ENCODE measurements at places on chromosomes 11 and 22. TPM values are rescaled to one million over a fixed set of nuclear protein-coding genes. Genes with fewer than 3 reads are reported as not detected.

Gene SELENOO
- 15.7 TPM for polyA plus RNA-seq

Gene KRTAP5-2
- polyA plus RNA-seq: 0.38 TPM

Gene SMC1B
- polyA plus RNA-seq: 0.11 TPM

Gene MAPK8IP2
- 0.51 TPM for polyA plus RNA-seq

Gene ART1
- polyA plus RNA-seq: 7.2 TPM

Gene MS4A14
- 0.48 TPM for polyA plus RNA-seq

Gene MGAT3
- polyA plus RNA-seq: 3.5 TPM

Gene FAM180B
- 2.6 TPM for polyA plus RNA-seq

Gene DBX1
- polyA plus RNA-seq: 5.3 TPM

Gene PAX6
- 0.85 TPM for polyA plus RNA-seq

Gene SAA4
- not detected for polyA plus RNA-seq

Gene REXO2
- 52.2 TPM for polyA plus RNA-seq

DNA sequence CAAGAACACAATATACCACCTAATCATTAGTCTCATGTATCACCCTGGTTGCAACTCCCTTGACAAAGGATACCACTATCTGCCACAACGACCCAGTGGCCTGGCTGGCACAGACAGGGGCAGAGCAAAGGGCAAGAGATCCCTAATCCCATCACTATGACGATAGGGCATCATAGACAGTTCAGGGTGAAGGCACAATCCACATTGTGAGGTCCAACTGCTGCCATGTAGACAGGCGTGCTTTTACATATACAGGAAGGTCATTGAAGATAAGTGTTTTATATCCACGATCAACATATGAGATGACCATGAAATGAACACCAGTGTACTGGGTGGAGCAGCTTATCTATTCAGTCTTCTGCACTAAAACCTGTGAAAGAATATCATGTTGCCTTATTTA, 94.6 kb downstream of the IGLL1 start:
- DNase-seq: no peak

- no peak for DNase-seq
Measured at GRCh38 chr11:110948112-110948511, 235.9 kb upstream of the ARHGAP20 start.

DNA sequence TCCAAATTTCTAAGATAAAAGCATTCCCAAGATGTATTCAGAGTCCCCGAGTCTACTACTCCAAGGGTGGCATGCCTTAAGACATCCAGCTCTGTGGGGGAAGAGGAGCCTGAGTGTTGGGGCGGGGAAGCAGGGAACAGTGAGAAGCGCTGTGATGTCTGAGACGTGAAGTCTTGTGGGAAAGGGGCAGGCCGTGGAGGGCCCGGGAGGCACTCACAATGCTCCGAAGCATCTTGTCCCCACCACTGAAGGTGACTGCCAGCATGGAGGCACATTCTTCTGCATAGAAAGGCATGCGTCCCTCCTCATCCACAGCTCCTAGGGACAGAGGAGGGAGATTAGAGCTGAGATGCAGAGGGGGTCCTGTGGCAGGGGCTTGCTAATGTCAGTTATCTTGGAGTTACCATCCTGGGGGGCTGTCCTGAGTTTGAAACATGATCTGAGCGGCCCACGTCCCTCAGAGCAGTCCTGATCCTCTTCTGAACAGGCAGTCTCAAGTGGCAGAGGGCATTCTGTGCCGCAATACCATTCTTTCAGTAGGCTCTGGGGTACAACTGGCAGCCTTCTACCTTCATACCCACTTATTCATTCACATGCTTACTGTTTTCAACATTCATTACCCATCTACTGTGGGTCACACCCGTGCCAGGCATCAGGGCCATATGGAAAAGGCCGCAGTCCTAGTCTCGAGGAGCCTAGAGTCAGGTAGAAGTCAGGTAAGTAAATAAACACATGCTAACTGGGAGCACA, 8.7 kb downstream of the PCSK7 start:
- no peak for DNase-seq

DNA sequence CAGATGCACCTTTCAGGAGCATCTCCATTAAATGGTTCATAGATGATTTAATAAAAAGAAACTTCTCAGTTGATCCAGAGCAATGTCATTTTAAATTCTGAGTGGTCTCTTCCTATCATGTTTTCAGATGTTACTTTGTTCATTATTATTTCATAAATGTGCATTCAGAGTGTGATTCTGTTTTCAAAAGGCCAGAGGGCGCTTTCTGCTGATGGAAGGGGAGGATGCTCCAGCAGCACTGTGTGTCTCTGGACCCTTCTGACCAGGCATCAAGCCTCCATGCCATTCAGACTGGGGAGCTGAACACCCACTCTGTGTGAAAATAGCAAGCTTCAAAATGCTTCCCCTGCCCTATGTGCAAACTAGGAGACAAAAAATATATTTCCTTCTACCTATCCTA, 23.9 kb upstream of the CRTAM start:
- DNase-seq: no peak

GRCh38 chr11:64230171-64230984, at the start of gene DNAJC4:
TSS of gene DNAJC4 (plus strand) at chr11:64230548. CDS start at chr11:64230855, 307 bp downstream.
- DNase-seq: peak; percentile 67

DNA sequence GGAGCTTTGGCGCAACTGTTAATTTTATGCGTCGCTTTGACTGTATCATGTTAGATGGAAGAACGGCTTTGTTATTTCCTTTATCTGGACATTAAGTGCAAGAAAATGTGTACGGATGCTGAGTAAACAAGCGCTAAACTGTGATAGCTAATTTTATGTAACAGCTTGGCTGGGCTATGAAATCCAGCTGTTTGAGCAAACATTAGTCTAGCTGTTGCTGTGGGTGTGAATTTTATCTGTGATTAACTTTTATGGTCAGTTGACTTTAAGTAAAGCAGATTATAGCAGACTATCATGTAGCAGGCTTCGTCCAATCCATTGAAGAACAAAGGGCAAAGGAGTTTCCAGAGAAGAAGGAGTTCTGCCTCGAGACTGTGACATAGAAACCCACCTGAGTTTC, 14.0 kb downstream of the OR8A1 start:
- DNase-seq: no peak

GRCh38 chr11:2584812-2585565, 114.8 kb downstream of the KCNQ1OT1 start:
- DNase-seq: no peak

DNA sequence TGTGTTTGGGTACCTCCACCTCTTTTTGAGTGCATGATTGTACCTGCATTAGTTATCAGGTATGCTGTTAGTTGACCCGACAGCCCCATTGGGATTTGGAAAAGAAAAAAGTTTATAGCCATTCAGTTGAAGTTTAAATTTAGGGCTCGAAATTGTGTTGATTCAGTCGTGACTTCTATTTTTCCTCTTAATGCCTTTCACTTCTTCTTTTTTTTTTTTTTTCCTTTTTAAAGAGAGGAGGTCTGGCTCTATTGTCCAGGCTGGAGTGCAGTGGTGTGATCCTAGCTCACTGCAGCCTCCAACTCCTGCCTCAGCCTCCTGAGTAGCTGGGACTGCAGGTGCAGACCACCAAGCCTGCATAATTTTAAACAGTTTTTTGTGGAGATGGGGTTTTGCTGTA, 2.3 kb downstream of the STT3A start:
- no peak for DNase-seq

- peak; percentile 16 for DNase-seq
Measured at GRCh38 chr11:30342736-30343166, 19.8 kb downstream of the ARL14EP start.

- DNase-seq: no peak
Measured at GRCh38 chr11:95108671-95109551, 19.3 kb downstream of the ENDOD1 start.

DNA sequence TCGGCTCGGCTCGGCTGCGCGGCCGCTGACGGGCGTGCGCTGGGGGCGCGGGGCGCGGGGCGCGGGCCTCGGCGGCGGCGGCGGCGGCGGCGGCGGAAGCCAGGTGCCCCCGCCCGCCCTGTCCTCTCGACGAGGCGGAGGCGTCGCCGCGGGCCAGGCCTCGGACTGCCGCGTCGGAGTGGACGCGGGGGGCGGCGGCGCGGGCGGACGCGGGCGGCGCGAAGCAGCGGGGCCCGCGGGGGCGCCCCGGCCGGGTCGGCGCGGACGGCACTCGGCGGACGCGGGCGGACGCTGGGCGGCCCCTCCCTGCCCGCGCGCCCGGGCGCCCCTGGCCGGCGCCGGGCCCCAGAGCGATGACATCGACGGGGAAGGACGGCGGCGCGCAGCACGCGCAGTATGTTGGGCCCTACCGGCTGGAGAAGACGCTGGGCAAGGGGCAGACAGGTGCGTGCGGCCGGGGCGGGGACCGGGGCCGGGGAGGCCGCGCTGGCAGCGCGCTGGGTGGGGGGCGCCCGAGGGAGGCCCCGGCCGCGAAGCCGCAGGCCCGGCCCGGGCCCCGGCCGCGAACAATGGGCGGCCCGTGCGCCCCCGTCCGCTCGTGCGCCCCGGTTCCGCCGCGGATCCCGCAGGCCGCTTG, at the start of gene BRSK2:
TSS of gene BRSK2 (plus strand) at position 3 of the 637 bp plus-strand sequence. CDS start at position 354, 351 bp downstream.
- no peak for DNase-seq

GRCh38 chr11:35011944-35012343, 95.5 kb downstream of the PDHX start:
- no peak for DNase-seq

- DNase-seq: no peak
Measured at GRCh38 chr11:58057481-58057880, 26.7 kb downstream of the OR6Q1 start.

- DNase-seq: no peak
Measured at GRCh38 chr11:26332572-26332915, 614 bp downstream of the ANO3 start.

GRCh38 chr11:95228081-95228749, 2.8 kb downstream of the SESN3 start:
- no peak for DNase-seq

GRCh38 chr11:10686311-10686710, 7.2 kb downstream of the IRAG1 start:
- DNase-seq: no peak

- DNase-seq: no peak
Measured at GRCh38 chr11:65432100-65432650, 9.6 kb downstream of the NEAT1 start.

GRCh38 chr11:25180187-25180586, 683.3 kb downstream of the LUZP2 start:
- no peak for DNase-seq

GRCh38 chr11:81036168-81036870, 1595.5 kb upstream of the TENM4 start:
- no peak for DNase-seq

DNA sequence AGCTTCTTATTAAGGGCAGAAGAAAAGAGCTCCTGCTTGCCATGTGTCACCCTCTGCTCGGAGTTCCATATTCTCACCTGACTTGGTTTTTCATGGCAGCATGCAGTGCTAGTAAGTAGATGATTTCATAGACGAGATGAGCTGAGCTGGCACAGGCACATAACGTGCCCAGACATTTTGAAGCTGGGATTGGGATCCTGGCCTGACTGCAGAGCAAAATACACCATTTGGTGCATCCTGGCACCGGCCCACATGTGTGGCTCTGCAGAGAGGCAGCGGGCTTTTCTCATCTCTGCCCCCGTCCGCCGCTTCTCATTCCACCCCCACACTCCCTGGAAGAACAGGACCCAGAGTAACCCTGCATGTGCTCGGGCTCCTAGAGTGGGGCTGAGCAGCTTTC, 24.8 kb downstream of the FAM118A start:
- DNase-seq: no peak

- no peak for DNase-seq
Measured at GRCh38 chr11:110077346-110077745, 15.8 kb upstream of the ZC3H12C start.

- no peak for DNase-seq
Measured at GRCh38 chr11:66467756-66468155, 1.1 kb downstream of the PELI3 start.

DNA sequence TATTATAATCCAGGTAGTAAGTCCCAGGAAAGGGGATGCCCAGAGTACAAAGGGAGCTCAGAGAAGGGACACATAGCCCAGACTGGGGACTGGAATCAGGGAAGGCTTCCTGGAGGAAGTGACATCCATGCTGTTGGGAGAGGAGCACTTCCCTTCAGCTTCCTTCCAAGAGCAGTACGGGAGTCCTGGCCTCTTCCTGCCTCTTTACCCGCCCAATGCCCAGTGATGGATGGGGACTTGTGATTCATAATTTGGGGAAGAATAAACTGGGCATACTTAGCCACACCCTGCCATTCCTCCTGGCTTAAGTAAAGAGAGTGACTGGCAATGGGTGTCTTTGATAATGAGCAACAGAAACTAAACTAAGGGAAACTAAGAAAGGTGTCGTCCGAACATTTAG, 11.5 kb downstream of the C11orf91 start:
- no peak for DNase-seq
